ENCODE measurements at places on chromosomes 2 and 18.

DNA sequence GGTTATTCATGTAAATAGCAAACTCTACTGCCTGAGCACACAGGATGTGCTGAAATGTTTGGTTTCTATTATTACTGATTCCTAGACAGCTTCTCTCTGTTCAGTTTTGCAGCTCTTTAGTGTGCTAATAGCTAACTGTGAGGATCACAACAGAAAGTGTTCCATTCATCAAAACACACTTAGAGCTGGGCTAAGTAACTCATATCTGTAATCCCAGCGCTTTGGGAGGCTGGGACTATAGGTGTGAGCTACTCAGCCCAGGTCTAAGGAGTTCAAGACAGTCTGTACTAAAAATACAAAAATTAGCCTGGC is 63.2 kb downstream of the MOGAT1 start:
- DNase-seq: no peak

GRCh38 chr2:14492920-14493503 is 139.5 kb upstream of the LRATD1 start:
- DNase-seq: no peak

DNA sequence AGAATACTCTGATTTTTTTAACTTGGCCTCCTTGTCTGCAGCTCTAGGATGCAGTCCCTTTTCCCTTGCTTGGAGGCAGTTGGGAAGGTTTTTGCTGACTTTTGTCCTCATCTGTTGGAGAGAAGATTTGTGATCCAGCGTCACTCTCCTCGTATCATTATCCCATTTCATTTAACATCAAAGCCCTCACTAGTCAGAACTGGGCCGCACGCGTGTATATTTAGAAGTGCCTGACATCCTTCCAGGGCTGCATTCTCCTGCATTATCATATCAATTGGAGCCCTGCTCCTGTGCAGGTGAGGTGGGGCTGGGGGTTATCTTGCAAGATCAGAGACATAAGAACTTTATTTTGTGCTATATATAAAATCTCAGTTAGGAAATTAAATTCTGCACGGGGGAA is 435.1 kb upstream of the HS6ST1 start:
- DNase-seq: no peak

DNA sequence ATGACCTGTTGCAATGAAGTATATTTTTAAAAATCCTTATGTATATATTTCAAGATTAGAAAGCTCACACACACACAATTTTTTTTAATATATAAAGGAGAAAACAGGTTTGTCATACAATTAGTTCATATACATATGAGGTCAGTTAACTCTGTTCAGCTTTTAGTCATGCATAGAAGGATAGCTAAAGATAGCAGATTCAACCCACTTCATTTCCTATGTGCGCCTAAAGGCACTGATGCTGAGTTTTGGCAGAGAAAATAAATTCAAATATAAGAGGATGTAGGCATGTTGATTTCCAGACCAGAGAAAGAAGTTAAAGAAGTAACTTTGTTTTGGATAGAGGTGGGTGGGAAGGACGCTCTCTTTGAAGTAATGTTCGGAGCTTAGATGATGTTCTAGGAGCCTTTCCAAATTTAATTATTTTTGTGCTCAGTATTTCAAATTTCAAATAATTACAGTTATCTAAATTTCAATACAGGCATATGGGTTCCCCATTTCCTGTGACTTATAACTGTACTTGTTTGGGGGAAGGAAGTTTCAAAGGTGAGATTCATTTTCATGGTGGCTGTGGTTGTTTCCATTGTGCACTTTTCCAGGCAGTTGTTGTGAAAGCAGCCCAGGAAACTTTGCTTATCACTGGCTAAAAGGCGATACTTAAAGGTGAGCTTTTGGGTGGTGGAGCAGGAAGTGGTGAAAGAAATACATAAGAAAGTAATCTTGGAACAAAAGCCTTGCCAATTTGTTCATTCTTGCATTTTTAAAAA is 523.4 kb upstream of the FANCL start:
- DNase-seq: no peak

DNA sequence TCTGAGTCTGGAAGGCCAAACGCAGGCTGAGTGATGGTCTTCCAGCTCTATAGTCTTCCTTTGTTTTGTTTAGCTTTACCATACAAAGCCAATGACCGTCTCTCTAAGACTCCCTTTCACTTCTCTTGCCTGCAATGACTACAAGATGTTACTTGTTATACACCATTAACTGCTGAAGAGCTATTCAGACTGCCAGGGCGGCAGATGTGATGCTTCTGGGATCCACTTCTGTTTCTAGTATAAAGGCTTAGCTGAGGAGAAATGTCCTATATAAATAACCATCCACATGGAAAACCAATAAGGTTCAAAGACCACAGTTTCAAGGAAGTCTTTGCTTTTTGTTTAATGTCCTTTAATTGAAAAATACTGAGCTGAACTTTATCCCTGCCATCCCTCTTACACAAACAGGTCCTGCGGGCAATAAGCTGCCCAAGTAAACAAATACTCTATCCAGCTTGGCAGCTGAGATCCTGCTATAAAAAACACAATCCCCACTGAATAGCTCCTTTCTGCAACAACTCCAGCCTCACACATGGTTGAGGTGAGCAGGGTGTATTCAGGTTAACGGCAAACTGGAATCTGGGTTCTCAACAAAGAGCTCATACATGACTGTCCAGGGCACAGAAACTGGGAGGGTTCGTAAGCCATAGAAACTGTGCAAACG is 124.6 kb downstream of the VIT start:
- DNase-seq: no peak

All from stimulated activated CD4-positive, alpha-beta T cell treated with anti-CD3 and anti-CD28 coated beads, Interleukin-1b, Interleukin-23, amount 100 ng/mL, for 24 hours (primary cell).